NCI-H460 (cell line): ENCODE measurements at places on chromosomes 6 and 20.

DNA sequence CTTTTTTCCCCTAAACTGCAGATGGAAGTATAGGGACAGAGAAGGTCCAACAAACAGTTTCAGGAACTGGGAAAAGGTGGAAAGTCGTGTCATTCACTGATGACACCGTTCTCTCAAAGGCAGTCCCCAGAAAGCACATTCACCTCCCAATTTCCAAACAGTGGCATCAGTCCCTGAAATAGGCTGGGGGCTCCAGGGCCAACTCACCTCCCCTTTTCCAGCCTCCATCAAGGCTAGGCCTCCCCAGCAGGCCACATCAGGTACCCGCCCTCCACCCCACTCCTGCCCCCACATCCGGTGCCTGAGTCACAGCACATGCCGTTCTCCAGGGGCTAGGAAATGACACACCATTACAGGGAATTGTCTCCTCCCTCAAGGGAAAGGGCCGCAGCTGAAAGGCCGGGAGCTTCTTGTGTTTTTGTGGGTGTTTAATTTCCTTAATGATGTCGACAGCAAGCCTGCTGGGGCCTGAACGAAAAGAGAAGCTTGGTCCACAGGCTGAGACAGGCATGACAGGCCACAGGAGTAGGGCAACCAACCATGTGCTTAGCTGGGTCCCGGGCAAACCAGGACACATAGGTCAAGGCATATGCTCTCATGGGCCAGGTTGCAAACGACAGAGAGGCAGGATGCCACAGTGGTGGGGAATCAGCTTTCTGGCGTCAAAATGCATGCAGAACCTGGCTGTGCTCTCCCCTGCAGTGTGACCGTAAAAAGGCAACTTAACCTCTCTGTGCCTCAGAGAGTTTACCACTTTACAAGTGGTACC is 39.2 kb downstream of the ZMYND8 start:
- DNase-seq, result peak; percentile 40

DNA sequence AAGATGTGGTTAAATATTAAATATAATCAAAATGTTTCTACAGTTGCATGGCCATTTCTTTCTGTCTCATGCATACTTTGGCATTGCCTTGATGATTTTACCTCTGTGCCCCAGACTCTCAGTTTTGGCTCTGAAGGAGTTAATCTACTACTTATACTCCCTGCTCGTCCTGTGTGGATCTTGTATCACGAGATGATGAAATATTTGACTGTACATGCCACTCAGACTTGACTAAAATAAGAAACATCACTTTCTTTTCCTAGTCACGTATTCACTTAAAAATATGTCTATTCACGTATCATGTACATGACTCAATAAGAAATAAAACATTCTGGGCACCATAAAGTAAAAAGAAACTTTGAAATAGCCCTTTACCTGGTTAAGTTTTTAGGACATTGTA is 397.7 kb downstream of the RFPL4B start:
- DNase-seq, result no peak

- no peak for DNase-seq
Observed at GRCh38 chr20:7195704-7196103, 428.2 kb downstream of the BMP2 start.

DNA sequence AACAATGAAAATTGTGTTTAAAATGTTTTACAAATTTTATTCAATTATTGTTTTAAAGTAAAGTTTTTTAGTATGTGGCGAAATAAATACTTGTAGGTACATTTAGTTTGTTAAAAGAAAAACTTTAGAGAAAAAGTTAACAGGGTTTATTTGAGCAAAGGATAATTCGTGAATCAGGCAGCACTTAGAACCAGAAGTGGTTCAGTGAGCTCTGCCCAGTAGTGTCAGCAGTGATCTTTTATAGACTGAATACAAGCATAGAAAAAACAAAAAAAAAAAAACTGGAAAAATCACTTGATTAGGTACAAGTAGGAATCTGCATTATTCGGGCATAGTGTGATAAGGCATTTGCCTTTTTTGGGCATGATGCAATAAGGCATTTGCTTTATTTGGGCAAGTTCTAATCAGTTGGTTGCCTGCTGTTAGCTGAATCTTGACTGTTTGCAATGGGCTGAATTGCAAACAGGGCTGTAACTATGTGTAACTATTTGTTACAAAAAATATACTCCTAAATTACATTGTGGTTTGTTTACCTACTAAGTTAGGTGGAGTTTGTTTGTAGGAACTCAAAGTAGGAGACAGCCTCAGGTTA is 122.9 kb upstream of the MMS22L start:
- DNase-seq, result no peak

GRCh38 chr6:117536317-117536716 is 53.8 kb downstream of the DCBLD1 start:
- DNase-seq, result no peak

DNA sequence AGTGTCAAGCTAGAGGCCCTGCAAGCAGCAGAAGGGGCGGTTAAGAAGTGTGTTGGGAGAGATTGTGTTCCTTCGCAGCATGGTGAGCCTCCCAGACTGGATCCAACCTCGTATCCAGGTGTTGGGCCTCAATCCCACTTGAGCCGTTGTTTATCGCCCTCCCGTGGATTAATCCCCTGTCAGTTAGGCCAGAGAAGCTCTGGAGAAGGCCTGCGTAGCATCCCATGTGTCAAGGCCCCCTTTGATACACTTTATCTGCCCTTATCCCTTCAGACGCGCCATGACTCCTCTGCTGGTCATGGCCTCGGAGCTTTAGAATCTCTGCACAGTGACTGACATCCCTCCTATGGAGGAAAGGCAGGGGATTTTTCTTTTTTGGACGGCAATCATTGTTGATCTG is 181.0 kb downstream of the ZFP64 start:
- no peak for DNase-seq

DNA sequence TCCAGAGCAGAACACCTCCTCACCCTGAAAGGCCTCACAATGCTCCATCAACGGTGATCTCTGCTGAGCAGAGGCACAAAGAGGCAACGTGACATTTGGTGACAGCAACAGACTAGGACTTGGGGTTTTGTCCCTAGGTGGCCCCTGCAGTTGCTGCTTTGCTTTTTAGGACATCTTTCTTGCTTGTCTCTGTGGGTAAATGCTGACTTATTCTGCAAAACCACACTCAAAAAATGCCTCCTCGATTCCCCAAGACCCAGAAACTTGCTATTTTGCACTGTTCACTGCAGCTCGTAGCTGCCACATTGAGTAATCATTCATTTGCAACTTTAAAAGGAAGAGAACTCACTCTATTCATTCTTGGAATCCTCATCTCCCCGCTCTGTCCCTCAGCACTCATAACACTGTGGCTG is 209.9 kb downstream of the LY86 start:
- no peak for DNase-seq

- DNase-seq, result no peak
Observed at GRCh38 chr6:31907158-31907813, 5.4 kb upstream of the ZBTB12 start.

DNA sequence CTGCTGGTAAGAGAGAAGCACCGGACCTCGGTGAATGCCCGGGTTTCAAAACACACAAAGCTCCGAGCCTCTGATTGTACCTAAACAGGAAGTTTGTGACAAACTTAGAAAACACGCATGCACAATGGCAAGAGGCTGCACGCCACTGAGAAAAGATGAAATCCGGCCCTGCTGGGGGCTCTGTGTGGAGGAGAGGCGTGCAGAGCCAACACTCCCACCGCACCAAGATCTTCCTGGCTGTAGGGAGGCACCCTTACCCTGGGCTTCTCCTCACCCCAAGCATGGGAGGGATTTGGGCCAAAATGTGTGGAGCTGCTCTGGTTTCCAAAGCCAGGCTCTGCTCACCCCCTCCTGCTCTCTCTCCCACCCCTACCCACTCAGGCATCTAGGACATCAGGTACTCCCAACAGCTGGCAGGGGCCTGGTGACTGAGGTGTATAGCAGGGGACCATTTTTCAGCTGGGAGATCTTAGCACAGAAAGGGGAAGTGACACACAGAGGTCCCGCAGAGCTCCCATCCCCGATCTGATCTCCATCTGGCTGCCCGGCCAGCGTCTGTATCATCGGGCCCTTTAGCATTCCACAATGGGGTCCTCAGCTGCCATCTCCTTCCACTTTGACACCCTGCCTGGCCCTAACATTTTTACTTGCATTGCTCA is 84.2 kb downstream of the TRERF1 start:
- DNase-seq, result no peak

DNA sequence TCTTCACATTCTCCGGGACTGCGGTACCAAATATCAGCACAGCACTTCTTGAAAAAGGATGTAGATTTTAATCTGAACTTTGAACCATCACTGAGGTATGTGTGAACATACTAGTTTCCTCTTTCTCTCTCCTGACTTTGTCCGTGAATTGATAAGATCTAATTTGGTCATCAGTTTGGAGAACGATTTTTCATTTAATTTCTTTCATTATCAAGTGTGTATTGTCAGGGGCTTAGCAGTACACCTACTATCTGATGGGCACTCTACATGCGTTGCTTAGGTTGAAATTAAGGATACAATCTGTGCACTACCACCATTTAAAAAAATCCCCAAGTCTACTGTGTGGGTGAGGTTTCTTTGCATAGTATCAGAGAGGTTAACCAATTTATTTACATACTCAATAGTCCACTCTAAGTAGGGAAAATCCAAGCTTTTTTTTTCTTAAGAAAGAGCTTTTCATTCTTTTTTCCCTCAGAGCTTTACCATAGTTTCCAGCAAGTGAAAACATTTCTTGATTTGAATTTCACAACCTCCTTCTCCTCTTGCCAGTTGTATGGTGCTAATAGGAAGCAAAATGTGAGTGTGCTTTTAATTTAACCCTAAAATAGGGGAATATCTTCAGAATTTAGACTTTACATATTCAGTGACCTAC is 105.4 kb upstream of the ESR1 start:
- no peak for DNase-seq

DNA sequence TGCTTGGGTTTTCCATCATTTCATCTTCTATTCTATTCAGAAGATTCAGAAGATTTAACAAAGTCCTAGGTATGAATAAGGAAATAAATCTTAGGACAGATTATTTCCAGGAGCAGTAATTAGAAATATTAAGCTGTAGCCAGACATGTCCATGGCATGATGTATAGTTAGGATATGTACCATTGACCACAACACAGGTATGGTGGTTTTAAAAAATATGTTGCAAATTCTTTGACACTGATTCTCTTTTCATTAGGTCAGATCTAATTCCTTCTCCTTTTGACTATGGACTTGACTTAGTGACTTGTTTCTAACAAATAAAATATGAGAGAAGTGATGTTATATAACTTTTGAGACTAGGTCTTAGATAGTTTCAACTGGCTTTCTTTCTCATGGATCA is 23.5 kb upstream of the PDE7B start:
- DNase-seq, result no peak

DNA sequence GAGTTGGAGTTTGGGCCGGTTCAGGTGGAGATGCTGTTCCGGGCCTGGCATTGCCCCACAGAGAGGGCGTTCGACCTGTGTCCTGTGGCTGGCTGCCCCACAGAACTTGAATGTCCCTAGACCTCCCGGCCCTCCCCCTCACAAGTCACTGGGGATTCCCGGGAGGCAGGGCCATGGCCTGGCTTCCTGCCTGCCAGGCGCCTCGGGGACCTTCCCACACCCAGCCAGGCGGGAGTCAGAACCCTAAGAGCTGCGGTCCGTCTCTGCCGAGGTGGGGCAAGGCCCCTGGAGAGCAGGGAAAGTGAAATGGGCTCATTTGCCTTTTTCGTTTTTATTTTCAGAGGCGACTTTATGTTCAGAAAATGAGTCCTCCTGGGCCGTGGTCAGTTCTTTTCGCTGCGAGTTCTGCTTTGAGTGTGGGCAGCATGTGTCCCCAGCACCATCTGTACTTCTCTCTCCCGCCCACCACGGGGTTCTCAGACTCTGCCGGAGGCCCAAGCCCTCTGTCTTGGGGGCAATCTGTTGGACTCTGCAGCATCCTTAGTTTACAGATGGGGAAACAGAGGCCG is 8.5 kb downstream of the RBM38 start:
- no peak for DNase-seq

GRCh38 chr6:121319112-121319553 is 15.1 kb downstream of the TBC1D32 start:
- peak; percentile 16 for DNase-seq

DNA sequence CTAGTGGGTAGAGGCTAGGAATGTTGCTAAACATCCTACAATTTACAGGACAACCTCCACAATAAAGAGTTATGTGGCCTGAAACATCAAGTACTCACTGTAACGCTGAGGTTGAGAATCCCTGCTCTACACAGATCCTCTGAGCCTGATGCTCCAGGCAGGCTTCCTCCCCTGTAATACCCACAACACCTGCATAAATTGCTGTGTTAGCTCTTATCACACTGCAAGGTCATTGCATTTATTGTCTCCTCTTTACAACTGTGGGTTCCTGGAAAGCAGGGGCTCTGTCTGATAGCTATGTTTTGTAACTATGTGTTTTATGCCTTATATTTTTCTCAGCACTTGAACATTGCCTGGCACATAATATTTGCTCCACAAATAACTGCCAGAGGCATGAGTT is 11.6 kb downstream of the RPP21 start:
- DNase-seq, result no peak

DNA sequence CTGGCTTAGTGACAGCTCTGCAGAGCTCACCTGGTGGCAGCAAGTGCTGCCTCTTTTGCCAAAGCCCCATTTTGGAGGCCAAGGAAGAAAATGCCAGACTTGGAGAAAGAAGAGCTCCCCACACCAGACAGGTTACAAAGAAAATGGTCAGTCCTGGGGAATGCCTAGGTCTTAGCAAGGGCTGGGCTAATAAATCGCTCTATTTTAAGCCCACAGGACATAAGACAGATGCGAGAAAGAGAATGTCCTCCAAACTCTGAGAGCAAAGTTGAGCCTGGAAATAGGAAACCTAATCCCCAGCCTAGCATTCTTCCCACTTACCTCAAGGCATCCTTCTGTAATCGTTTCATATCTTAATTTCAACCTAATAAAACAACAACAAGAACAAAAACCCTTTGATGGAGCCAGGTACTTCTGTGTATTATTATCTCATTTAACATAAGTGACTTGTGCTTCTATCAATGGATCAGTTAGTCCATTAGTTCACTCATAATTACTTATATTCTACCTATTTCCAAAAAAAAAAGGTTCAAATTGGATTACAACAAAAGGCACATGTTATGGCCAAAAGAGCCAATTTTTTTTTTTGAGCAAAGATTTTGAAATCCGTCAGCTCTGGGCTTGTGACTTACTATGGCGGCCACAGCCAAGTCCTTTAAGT is 40.4 kb upstream of the FAM83C start:
- no peak for DNase-seq

DNA sequence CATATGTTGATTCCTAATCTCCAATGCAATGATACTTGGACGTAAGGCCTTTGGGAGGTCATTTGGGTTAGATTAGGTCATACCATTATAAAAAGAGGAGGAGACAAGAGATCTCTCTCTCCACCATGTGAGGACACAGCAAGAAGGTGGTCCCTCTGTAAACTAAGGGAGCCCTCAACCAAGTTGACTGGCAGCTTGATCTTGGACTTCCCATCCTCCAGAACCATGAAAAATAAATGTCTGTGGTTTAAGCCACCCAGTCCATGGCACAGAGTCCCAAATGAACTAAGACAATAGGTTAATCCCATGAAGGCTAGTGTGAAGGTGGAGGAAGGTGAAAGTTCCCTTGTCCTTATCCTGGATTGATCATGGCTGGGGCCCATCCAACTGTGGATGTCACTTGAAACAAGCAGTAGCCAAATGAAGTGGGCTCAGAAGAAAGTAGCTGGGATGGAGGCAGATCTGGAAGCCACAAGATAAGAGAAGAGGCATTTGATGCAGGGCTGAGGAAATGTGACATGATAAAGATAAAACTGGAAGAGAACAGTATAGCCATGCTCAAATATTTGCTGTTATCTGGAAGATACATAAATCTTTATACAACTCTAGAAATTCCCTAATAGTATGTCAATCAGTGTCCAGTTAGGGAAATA is 99.9 kb downstream of the BANF2 start:
- DNase-seq, result no peak

GRCh38 chr20:33819456-33819855 is 8.3 kb downstream of the CHMP4B start:
- no peak for DNase-seq
